ENCODE measurements at places on chromosomes 6 and 20.

- no peak for DNase-seq
These were observed 10.9 kb downstream of the CCM2L start for GRCh38 chr20:32021091-32021490.

DNA sequence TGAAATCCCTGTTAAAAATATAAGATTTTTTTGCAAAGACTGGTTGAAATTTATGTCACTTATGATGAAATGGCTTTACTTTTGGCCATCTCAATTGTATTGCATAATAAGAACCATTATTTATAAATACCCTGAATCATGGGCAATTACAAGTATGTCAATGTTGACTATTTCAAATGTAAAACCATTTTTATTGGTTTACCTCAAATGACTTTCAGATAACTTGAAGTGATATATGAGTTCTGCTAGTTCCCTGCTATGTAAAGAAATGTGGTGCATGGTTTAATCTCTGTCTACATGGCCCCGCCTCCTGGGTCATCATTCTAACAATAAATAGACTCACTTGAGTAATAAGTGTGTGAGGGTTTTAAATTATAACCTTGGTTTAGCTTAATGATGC is 275.6 kb upstream of the PREP start:
- no peak for DNase-seq

DNA sequence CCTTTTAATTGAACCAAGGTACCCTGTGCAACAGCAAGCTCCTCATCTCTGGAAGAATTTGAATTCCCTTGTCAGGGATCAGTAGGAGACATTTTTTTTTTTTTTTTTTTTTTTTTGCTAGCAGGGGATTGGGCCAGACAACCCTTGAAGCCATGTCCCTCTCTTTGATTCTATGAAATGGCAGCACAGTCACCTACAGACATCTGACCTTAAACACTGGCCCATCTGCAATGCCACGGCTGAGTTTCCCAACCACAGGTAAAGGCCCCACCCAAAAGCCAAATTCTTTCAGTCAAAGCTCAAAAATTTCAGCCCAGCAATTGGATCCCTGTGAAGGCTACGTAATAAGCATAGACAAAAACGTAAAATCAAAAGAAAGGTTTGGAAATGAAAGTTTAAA is 94.2 kb downstream of the FYN start:
- no peak for DNase-seq

GRCh38 chr20:45347936-45348778 is at the start of gene SDC4:
TSS of gene SDC4 (minus strand) at chr20:45348424. CDS start at chr20:45348384, 40 bp downstream.
- DNase-seq = no peak

GRCh38 chr6:67687396-67687795 is 947.7 kb upstream of the ADGRB3 start:
- no peak for DNase-seq

DNA sequence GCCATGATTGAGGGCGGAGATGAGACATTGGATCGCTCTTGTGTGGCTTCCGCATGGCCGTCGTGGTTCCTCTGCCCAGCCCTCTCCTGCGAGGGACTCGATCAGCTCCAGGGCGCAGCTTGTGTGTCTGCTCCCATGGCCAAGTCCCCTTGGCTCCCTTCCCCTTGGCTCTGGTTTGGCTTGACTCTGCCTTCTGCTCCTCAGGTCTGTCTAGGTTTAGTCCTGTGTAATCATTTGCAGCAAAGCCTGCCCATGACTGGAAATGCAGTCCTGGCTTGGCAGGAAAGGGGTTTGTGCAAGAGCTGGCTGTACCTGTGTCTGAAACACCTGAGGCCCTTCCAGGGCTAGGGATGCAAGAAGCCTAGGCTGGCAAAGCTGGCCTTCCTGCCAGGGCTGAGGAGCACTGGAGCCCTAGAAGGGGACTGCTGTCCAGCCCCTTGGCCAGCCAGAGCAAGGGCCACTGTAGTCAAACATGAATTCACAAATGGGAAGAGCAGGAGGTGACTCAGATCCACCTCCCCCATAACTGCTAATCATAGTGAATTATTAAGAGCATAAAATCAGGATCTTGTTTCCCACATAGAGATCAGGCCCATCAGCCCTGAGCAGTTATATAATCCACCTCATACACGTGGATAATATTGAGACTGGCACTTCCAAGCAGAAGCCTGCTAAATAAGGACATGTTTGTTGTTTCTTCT is 196.8 kb downstream of the FARS2 start:
- no peak for DNase-seq

DNA sequence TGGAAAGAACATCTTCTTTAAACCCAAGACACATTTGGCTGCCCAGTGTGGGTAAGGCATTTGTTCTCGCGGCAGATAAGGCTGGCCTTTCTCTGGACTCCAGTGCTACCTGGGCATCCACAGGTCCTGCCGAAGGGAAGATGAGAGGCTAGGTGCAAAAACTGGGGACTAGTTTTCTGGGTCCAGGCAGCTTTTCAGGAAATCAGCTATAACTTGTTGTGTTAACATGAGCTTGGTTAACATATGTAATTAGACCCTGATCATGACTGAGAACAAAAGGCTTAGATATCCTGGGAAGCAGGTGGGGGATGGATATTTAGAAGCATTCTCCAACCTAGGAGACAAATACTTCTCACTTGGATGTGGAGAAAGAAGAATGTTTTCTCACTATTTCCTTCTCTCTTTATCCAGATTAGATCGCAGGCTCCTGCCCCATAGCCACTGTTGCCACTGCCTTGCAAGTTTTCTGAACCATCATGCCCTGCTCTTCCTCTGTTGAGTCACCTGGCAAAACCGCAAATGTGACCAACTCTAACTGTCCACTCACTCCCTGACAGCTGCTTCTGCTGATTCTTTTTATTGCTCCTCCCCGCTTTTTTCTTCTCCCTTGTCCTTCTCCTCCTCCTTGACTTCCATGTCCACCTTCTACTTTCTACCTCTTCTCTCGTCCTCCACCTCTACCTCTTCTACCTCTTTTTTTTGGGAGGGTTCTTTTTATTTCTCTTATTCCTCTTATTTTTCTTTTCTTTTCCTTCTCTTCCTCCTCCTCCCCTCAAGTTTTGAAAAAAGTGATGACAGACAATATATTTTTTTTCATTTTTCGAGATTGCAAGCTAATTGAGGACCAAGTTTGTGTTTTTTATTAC is 258.1 kb downstream of the UTRN start:
- DNase-seq = no peak

GRCh38 chr20:3652676-3653596 is 10.3 kb downstream of the GFRA4 start:
- DNase-seq = no peak

DNA sequence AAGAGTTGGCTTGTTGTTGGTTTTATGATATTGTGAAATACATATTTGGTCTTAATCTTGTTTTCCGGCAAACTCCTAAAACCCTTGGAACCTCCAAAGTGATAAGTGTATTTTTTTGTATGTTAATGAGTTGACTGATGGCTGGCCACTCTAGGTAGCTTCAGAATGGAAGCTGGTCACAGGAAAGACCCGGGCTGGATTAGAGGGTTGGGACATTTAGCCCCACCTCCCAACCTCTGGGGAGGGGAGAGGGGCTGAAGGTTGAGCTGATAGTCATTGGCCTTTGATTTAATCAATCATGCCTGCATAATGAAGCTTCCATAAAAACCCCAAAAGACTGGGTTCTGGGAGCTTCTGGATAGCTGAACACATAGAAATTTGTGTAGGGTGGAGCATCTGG is 42.7 kb downstream of the SASH1 start:
- no peak for DNase-seq

DNA sequence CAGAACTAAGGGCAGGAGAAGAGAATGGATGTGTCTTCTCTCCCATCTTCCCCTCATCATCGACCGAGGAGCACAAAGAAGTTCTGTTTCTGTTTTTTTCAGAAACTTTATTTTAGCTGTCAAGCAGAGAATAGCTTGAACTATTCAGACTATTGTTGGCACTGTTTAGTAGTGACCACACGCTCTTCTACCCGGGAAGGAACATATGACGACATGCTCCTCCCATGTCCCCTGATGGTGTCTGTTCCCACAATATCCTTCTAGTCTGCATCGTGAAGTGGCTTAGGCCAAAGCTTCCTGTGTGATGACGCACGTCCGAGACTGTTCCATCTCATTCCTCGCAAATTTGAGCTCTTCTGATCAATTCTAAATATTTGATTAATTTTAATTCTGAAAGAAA is 27.2 kb upstream of the KIF25 start:
- DNase-seq = no peak

DNA sequence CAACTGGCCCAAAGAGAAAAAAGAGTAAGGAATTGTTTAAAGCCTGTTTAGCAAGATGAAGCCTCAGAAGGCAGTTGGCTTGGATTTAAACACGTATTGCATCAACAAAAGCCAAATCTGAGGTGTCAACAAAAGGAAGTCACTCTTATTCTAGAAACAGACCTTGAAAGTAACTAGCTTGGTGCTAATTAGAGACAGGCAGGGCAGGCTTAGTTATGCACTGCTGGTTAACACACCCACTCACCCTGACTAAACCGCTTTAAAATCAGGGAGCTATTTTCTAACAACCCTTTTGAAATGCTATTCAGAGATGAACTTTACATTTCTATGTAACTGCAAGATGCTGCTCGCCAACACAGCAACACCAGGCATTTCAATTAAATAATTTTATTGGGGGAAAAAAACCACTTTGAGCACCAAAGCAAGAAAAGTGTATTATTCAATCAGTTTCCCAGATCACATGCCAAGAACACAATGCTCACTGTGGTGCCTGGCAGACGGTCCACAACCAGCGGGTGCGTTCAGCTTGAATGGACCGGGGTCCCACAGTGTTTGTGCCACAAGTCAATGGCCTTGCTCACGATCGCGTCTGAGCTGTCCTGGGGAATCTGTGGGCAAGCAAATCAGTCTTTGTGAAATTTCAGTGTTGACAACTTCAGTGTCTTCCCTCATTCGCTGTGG is 23.6 kb downstream of the TBC1D7 start:
- DNase-seq = no peak

- DNase-seq = no peak
These were observed 70.5 kb upstream of the MYLIP start for GRCh38 chr6:16058201-16058928.

DNA sequence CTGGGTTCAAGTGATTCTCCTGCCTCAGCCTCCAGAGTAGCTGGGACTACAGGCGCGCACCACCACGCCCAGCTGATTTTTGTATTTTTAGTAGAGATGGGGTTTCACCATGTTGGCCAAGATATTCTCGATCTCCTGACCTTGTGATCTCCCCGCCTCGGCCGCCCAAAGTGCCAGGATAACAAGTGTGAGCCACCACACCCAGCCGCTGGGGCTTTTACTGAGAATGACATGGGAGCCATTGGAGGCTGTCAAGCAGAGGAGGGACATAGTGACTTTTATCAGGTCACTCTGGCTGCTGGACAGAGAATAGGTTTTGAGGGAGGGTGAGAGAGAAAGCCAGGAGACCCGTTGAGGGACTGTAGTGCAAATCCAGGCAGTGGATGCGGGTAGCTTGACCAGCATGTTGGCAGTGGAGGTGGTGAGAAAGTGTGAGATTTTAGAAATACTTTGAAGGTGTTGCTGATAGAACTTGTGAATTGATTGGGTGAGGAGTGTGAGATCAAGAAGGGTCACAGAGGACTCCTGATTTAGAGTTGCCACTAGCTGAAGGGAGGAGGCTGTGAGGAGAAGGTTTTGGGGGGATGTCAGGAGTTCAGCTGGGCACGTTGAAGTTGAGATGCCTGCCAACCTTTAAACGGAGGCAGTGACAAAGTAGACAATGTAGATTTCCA is 14.7 kb downstream of the ZNF341 start:
- no peak for DNase-seq

DNA sequence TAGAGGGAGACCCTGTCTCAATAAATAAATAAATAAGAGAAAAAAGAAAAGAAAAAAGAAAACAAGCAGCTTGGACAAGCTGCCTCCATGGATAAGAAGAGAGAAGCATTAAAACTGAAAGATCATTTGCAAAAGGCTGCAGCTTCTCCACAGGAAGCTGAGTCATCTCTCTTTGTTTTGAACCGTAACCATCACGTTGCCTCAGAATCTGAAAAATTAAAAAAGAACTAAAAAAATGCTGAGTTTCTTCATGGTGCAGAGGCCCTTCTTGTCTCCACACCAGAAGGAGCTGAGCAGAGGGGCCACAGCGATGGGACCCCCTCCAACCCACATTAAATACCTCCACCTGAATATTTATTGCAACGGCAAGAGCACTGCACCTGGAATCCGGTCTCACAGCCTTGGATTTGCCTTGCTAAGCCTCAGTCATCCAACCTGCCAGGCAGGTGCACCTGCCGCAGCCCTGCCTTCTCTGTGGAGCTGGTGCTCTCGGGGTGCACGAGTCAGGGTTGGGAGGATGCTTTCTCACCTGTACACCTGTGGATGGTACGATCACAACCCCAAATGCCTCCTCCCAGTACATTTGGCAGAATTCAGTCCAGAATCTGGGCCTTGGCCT is 28.1 kb downstream of the TOX2 start:
- DNase-seq = no peak

- no peak for DNase-seq
These were observed 175.2 kb downstream of the CDKAL1 start for GRCh38 chr6:20709451-20709850.

GRCh38 chr6:422433-423054 is 31.0 kb downstream of the IRF4 start:
- no peak for DNase-seq

GRCh38 chr20:48065833-48066232 is 280.6 kb upstream of the SULF2 start:
- no peak for DNase-seq

GRCh38 chr6:149962461-149963211 is 1.1 kb upstream of the ULBP1 start:
- no peak for DNase-seq

GRCh38 chr20:23583526-23583925 is 15.2 kb upstream of the CST9L start:
- DNase-seq = no peak

- no peak for DNase-seq
These were observed 479.0 kb upstream of the CITED2 start for GRCh38 chr6:139853302-139853992.

DNA sequence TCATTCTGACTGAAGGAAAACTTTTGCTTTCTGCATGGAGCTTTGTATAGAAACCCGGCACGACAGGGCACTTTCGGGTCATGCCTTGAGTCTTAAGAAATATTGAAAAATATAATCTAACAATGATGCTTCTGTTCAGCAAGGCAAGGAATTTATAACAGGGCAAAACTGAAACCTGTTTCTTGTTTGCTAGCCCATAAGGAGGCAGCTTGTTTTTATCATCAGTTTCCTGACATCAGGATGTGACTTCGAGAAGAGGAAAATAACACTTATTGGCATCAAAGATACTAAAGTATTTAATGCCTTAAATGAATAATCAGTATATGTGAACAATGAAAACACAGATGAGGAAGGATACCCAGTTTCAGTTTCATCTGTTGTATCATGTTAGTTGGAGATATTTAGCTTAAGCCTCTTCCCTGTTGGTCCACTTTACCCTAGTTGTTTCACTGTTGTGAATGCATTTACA is 146.5 kb downstream of the CDKAL1 start:
- no peak for DNase-seq

DNA sequence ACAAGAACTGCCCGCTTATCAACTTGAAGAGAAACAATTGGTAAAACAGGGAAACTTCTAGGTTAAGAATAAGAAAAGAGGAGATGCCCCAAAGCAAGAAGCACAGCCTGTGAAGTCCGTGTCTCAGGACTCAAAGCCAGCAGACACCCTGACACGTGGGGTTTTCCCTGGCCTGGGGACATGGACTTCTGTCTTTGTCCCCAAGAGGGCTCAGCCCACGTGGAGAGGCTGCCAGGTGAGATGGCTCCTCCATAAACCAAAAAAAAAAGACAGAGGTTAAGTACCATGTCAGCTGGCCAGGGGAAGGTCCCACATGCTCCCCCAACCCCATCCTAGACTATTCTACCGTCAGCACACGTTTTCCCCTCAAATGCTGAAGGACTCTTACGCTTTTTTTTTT is 9.9 kb downstream of the SERPINB6 start:
- DNase-seq = no peak

GRCh38 chr6:84428300-84428907 is 201.0 kb upstream of the CEP162 start:
- DNase-seq = no peak

GRCh38 chr6:26273673-26274588 is 91.1 kb upstream of the BTN3A2 start:
- no peak for DNase-seq

All from esophagus squamous epithelium (tissue), 5 donors.